ENCODE measurements at places on chromosomes 1 and 21. TPM values are rescaled to one million over a fixed set of nuclear protein-coding genes. Genes with fewer than 3 reads are reported as not detected.

DNA sequence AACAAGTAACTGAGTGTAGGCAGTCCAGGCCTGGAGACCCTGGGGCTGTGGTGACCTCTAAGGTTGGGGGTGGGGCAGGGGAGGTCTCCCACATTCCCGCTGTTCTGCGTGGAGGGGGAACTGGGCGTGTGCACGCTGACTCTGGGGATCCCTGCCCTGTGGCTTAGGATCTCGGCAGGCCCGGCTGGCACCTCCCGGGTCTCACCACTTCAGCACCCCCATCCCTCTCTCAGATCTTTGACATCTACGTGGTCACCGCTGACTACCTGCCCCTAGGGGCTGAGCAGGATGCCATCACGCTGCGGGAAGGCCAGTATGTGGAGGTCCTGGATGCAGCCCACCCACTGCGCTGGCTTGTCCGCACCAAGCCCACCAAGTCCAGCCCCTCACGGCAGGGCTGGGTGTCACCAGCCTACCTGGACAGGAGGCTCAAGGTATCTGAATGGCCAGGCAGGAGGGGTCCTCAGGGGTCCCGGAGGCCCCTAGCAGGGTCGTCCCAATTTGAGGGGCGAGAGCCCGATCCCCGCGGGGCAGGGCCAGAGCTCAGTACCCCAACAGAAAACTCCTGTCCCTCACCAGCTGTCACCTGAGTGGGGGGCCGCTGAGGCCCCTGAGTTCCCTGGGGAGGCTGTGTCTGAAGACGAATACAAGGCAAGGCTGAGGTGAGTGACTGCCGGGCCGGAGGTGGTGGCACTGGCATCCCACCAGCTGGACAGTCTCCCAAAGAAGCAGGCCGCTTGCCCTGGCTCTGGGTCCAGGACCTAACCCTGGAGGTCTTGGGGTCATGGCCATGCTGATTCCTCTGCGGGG is 68.7 kb downstream of the TRIM11 start:
- no peak for DNase-seq

SERTAD4 gene
- total RNA-seq, result 0.29 TPM

DNA sequence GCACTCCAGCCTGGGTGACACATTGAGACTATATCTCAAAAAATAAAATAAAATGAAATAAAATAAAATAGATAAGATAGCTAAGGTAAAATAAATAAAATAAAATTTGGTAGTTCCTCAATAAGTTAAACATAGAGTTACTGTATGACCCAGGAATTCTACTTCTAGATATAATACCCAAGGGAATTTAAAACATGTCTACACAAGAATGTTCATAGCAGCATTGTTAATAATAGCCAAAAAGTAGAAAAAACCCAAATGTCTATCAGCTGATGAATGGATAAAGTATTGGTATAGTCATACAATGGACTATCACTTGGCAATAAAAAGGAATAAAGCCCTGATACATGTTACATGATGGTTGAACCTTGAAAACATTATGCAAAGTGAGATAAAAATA is 47.8 kb downstream of the CEP350 start:
- DNase-seq, result no peak

DNA sequence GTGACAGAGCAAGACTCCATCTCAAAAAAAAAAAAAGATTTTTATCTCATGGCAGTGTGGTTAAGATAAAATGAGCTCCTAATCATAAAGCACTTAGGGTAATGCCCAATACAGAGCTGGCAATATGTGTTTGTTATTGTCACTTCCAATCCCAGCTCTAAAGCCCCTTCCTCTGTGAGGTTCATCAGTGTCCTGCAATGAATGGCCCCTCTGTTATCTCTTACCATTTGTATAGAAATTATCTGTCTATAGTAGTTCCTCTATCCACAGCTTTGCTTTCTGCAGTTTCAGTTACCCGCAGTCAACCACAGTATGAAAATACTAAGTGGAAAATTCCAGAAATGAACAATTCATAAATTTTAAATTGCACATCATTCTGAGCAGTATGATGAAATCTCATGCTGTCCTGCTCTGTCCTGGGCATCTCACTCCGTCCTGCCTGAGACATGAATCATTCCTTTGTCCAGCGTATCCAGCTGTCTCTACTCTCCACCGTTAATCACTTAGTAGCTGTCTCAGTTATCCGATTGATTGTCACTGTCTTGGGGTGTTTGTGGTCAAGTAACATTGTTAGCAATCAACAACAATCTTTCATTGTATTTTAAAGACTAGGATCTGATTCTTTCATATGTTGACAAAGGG is 50.2 kb upstream of the DNAH14 start:
- DNase-seq, result no peak

DNA sequence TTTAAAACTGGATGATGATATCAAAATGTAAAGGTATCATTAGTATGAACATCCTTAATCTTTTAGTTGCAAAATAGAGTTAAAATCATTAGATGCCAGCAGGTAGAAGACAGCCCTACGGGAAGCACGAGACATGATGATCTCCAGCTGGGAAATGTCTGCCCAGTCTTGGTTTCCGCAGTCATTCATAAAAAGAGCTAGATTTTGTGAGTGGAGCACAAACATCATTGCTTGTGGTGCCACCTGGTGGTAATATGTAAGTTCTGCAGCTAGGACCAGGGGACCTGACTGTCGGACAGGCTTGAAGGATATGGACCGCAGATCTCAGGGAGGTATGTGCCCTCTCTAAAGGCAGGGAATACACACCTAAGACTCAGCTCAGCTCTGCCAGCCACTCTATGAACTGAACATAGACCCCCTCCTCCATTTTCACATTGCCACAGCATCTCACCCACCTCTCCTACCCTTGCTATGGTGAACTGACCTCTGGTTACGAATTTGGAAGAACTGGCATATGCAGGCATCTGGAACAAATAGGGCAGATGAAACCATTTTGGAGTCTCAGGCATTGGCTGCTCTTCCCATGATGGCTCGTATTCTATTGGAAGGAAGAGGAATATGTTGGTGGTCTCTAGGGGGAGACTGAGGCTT is 9.2 kb downstream of the FCMR start:
- peak; percentile 86 for DNase-seq

LRRC71 gene
- not detected for total RNA-seq

Measured in NCI-H460 (cell line).